Activated T-helper 1 cell treated with Interleukin-2 at 50 U/mL for 16 hours (primary cell): ENCODE measurements at places on chromosomes 16 and 17.

DNA sequence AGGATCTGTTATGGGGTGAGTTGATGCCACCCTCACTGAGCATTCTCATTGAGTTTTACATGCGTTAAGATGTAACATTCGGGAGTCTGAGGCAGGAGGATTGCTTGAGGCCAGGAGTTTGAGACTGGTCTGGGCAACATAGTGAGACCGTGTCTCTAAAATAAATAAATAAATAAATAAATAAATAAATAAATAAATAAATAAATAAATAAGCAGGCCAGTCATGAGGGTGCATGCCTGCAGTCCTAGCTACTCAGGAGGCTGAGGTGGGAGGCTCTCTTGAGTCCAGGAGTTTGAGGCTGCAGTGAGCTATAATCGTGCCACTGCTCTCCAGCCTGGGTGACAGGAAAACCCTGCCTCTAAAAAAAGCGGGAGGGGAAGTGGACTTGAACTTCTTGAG, 90.3 kb downstream of the SNX29 start:
- DNase-seq: no peak

- no peak for DNase-seq
These were observed 9.8 kb upstream of the TMEM92 start for GRCh38 chr17:50264263-50265113.

GRCh38 chr16:4283441-4283840, 10.6 kb upstream of the TFAP4 start:
- no peak for DNase-seq

- DNase-seq: no peak
These were observed 14.5 kb upstream of the RASL10B start for GRCh38 chr17:35716897-35717465.

DNA sequence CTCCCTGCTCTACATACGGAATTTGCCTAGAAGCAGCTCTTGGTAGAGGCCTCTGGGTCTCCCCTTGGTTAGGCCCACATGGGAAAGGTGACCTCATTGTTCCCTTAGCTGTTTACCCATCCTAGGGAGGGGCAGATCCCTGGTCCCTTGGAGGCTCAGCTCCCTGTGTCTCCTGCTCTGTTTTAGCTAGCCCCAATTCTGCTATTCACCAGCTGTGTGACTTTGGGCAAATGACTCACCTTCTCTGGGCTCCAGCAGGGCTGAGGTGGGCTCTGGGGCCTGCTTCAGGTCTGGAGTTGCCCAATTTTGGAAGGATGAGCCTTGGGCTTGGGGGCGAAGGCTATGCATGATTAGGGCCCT, 3.9 kb downstream of the ABCC3 start:
- DNase-seq: no peak

DNA sequence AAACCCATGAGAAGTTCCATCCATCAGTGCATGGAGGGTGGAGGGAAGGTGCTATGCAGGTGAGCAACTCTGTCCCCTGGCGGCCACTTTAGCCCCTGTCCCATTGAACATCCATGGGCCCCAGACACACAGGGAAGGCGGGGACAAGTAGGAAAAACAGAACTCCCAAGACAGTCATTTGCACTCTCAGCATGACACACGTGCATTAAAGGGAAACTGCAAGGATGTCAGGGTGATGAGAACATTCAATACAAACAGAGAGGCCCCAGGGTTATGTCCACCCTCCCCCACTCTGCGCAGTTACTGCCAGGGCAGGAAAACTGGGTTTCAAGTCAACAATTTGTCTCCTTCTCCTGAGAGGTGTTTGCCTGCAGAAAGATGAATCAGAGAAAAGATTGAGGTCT, 44.0 kb upstream of the AKTIP start:
- DNase-seq: no peak

GRCh38 chr16:66847533-66848067, 3.4 kb downstream of the CA7 start:
- no peak for DNase-seq

- DNase-seq: no peak
These were observed 24.7 kb downstream of the SOX9 start for GRCh38 chr17:72145562-72145961.

GRCh38 chr17:57071991-57072944, 12.8 kb upstream of the AKAP1 start:
- DNase-seq: no peak

DNA sequence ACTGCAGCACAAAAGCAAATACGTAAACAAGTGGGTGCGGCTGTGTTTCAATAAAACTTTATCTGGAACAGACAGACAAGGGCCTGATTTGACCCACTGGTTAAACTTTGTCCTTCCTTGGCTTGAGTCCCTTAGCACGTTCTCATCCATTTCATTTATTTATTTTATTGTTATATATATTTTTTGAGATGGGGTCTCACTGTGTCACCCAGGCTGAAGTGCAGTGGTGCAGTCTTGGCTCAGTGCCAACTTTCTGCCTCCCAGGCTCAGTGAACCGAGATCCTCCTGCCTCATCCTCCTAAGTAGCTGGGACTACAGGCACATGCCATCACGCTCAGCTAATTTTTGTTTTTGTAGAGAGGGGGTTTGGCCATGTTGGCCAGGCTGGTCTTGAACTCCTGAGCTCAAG, 64.3 kb downstream of the MYH11 start:
- DNase-seq: no peak

DNA sequence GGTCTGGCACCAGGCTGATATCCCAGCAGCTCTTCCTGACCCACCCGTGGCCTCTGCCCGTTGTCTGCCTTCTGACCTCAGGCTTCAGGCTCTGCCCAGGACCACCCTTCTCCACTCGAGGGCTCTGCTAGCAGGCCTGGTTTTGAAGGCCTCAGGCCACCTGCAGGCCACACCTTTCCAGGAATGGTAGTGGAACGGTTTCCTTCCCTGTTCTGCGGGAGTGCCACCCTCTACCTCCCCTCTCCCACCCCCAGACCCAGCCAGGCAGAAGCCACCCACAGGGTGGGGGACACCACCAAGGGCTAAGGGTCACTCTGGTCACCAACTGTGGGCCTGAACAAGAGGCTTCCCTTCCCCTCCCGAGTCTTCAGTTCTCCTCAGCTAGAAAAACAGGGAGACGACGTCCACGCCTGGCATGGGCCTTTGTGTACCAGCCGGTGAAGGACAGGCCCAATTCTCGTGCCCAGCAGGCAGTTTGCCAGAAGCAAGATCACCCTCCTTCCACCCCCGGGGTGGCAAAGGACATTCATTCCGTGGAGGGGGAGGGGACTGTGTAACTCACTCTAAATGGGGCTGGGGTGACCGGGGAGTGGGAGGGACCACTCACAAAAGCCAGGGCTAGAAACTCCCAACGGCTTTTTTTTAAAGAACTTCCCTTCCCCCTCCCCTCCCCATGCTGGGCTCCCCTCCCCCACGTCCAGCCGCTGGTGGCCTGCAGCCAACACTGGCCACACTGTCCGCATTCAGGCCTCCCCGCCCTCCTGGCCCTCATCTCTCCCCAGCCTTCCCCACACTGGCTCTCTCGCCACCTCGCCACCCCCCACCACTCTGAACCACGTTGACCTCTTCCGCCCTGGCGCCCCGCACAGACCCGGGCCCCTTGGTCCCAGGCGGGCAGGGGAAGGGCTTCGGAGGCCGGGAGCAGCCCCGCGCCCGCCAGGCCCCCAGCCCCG, 7.7 kb downstream of the CBX4 start:
- no peak for DNase-seq

DNA sequence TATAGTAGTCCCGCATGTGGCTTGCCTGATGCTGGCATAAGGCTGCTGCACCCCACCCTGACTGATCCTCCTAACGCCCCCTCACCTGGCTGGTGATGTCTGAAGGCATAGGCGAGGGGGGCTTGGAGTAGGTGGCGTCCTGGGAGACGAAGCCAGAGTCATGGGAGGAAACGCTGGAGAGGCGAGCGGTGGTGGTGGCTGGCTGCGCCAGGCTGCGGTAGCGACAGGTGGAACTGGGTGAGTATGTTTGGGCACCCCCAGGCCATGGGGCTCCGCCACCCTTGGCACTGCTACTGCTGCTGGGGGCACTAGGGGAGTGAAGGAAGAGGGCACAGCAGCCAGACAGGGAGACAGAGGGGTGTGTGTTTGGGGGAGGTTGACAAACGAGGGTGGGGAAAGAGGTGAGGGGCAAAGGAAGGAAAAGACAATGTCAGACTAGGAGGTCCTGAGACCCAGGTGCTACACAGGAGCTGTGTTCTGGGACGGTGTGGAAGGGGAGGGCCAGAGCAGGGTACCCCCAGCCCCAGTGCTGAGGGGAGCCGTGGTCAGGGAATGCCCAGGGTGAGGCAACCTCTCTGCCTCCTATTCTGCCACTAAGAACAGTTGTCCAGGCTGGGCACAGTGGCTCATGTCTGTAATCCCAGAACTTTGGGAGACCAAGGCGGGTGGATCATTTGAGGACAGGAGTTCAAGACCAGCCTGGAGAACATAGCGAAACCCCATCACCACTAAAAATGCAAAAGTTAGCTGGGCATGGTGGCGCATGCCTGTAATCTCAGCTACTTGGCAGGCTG, 11.4 kb downstream of the MTSS2 start:
- DNase-seq: no peak

GRCh38 chr17:6654841-6655731, 3.5 kb downstream of the C17orf100 start:
- DNase-seq: no peak

DNA sequence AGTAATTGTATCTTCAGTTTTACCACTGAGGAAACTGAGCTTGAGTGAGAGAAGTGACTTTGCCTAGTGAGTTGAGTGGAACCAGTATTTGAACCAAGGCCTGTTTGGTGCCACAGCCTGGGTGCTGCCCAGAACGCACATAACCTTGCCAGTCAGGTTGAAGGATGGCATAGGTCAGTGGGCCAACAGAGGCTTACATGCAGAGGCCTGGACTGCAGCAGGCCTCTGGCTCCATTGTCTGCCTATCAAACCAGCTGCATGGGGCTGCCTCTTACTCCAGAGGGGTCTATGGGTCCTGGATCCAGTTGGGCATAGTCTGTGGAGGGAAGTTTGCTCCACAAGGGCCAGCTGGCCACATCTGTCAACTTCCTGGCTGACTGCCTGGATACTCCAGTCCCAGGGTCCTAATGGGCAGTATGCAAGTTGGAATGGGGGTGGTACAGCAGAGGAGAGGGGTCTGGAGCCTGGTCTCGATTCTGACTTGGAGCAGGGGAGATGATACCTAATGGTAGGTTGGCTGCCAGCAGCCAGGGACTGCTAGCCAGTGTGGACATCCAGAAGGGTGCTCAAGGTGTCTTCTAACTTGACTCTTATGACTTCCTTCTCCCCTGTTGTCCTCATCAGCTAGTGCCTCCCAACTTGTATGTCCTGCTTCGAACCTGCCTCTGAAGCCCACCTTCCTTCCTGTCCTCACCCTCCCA, 11.1 kb upstream of the RNF112 start:
- DNase-seq: no peak

DNA sequence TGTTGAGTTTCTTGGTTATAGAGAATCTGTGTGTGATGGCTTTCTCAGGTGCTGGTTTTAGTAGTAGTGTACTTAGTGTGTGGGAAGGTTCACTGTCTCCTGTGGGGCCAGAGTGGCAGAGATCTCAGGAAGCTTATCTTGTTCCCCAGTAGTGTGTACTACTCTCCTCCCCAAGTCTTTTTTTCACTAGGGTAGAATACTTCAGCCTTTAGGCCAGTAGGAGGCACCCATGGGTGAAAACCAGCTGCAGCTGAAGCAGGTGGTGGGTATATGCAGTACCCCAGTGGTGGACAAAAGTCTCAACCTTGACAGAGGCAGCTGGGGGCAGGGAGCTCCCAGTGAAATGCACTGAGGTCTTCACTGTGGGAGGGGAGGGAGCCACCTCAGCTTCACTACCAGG, 109.9 kb downstream of the PHKB start:
- DNase-seq: no peak

- DNase-seq: no peak
These were observed 20.2 kb upstream of the GSE1 start for GRCh38 chr16:85592700-85593493.

- no peak for DNase-seq
These were observed 5.2 kb downstream of the SLFN11 start for GRCh38 chr17:35368081-35368830.

DNA sequence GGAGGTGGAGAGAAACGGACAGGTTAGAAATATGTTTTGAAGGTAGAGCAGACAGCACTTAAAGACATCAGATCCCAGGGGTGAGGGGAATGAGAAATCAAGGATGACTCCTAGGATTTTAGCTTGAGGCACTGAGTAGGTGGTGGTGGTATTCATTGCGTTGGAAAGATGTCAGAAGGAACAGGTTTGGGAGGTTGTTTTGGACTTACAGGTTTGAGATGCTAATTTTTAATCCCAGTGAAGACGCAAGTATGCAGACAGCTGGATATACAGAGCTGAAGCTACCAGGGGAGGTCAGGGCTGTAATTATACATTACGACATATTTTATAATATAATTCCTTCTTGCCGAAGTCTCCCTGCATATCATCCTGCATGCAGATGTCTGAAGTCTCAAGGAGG, 433.3 kb downstream of the XYLT1 start:
- no peak for DNase-seq

DNA sequence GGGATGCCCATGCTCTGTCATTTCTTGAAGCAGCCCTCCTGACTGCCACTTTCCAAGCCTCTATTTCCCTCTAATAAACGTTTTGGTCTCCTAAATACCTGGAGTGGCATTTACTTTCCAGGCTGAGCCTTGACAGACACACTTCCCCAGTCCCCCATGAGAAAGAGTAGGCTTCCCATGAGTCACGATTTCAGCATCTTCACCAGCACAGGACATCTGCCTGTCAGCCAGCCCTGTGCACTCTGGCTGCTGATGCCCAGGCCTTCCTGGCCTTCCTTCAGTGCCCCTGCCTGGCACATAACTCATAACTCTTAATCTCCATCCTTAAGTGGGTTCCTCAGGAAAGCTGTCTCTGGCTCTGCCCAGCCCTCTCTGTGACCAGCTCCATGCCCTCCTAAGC, 30.8 kb upstream of the GAS7 start:
- DNase-seq: no peak

GRCh38 chr17:6328279-6328678, 106.6 kb downstream of the AIPL1 start:
- DNase-seq: no peak

GRCh38 chr16:65876624-65877023, 489.9 kb upstream of the CDH5 start:
- DNase-seq: no peak

DNA sequence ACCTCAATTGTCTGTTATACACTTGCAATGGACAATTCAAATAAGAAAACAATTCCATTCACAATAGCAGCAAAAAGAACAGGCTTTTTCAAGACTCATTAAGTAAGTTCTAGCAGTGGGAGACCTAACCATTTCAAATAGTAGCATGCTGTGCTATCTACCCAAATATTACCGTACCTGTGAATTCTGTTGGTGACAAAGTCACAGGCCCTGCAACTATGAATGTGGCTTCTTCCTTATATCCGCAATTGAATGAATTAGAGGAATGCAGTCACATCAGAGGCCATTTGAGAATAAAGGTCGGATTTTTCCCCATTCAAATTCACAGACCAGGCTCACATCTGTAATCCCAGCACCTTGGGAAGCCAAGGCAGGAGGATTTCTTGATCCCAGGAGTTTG, 800 bp upstream of the NME4 start:
- DNase-seq: no peak

GRCh38 chr16:4332623-4333307, 16.9 kb downstream of the GLIS2 start:
- DNase-seq: no peak
